ENCODE measurements at places on chromosomes 3 and 15. TPM values are rescaled to one million over a fixed set of nuclear protein-coding genes. Genes with fewer than 3 reads are reported as not detected.

Gene TMEM207
- polyA plus RNA-seq = not detected

Gene CIB1
- polyA plus RNA-seq = 73.6 TPM

DNA sequence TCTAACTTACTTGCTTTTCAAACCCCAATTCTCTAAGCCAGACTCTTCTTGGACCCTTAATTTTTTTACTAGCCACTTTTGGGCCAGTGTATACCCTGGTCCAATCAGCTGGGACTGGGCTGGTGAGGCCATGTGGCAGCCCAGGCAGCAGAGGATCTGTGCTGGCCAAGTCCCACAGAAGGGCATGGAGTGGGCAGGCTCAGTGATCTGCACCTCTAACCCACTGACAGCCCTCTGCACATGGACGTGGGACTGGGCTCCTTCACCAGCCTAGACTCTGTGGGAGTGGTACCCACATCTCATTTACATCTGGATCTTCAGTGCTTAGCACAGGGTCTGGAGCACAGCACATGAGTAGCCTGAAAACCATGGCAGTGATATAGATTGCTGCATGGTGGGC lies 56.1 kb upstream of the PRR23C start:
- DNase-seq = no peak

DNA sequence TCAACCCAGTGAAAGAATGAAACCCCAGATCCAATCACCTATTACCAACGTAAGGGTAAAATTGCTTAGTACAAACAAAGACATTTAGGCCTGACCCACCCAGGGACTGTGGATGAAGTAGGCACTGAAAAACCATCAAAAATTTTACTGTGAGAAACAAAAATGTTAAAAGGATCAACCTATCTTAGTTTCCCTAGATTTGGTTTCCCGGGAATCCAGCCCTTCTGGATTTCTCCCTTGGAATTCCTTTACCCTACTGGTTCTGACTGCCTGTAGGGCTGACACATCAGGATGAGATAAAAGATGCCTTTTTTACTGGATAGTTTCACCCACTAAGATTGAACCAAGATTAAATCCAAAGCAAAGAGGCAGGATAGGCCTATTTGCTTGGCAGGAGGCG lies 102.7 kb downstream of the SCAPER start:
- no peak for DNase-seq

- no peak for DNase-seq
Observed at GRCh38 chr15:60442763-60443162, 36.2 kb downstream of the ICE2 start.

GRCh38 chr15:88630798-88631463 lies 7.9 kb upstream of the ISG20 start:
- DNase-seq = no peak
